ENCODE measurements at places on chromosomes 2 and 18.

DNA sequence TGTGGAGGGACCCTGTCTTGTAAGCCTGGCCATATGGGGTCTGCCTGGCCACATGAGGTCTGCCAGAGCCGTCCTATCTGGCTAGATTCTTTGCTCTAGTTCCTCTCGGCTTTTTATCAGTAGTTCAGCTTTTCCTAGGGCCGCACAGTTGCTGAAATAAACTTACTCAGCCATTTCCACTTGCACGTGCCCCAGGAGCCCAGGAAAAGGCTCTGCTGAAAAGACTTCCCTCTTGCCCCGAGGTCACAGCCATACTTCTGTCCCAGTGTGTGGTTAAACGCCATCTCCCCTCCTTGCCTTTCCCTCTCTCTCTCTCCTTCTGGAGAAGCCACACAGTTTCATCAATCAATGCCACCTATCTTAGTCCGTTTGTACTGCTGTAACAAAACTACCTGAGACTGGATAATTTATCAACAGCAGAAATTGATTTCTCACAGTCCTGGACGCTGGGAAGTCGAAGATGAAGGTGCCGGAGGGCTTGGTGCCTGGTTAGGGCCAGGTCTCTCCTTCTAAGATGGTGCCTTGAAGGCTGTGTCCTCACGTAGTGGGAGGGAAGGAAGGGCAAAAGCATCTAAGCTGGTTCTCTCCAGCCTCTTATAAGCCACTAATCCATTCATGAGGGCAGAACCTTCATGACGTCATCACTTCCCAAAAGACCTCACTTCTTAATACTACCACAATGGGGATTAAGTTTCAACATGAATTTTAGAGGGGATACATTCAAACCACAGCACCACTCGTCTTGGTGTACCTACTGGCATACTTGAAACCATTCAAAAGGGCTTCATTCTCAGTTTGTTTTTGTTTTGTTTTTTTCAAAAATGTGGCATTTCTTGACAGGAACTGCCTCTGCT lies 11.2 kb upstream of the GALM start:
- DNase-seq: peak; percentile 22

- peak; percentile 34 for DNase-seq
Measured at GRCh38 chr2:85642725-85643124, 25.3 kb downstream of the SFTPB start.

- DNase-seq: no peak
Measured at GRCh38 chr2:222523783-222524544, 99.6 kb downstream of the SGPP2 start.

GRCh38 chr2:65281627-65282351 lies 54.2 kb downstream of the ACTR2 start:
- DNase-seq: no peak

- no peak for DNase-seq
Measured at GRCh38 chr2:179860255-179861026, 971 bp downstream of the ZNF385B start.

DNA sequence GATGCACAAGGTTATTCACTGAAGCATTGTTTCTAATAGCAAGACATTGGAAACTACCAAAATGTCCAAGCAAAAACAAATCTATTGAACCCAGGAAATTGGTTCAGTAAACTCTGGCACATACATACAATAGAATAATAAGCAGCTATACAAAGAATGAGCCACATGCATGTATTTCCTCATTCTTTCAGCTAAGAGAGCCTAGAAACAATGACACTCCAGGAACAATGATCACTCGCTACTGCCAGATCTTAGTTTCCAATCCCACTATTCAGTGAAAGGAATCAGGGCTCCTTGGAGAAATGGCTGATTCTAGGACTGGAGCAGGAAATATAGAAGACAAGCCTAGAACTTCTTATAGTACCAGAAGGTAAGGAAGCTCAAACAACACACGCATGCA lies 221.9 kb upstream of the AGAP1 start:
- no peak for DNase-seq

GRCh38 chr2:160278879-160279177 lies 78.8 kb upstream of the ITGB6 start:
- no peak for DNase-seq

DNA sequence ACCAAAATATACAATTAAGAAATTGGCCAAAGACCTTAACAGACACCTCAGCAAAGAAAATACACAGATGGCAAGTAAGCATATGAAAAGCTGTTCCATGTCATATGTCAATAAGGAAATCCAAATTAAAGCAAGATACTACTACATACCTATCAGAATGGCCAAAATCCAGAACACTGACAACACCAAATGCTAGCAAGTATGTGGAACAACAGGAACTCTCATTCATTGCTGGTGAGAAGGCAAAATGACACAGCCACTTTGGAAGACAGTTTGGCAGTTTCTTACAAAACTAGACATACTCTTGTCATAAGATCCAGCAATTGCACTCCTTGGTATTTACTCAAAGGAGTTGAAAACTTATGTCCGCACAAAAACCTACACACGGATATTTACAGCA lies 20.3 kb upstream of the DNAJC10 start:
- DNase-seq: no peak

Data from stimulated activated CD8-positive, alpha-beta memory T cell treated with anti-CD3 and anti-CD28 coated beads, Interleukin-4, amount 100 ng/mL, for 48 hours (primary cell).